SJSA1 (cell line): ENCODE measurements at places on chromosomes 6 and 20. TPM values are rescaled to one million over a fixed set of nuclear protein-coding genes. Genes with fewer than 3 reads are reported as not detected.
A peak's percentile ranks its signal among the peaks of the same experiment; 100 is the strongest.

GRCh38 chr20:46955601-46956556 is 61.2 kb downstream of the EYA2 start:
- no peak for DNase-seq

- no peak for DNase-seq
Observed at GRCh38 chr6:19925533-19925932, 88.4 kb downstream of the ID4 start.

DNA sequence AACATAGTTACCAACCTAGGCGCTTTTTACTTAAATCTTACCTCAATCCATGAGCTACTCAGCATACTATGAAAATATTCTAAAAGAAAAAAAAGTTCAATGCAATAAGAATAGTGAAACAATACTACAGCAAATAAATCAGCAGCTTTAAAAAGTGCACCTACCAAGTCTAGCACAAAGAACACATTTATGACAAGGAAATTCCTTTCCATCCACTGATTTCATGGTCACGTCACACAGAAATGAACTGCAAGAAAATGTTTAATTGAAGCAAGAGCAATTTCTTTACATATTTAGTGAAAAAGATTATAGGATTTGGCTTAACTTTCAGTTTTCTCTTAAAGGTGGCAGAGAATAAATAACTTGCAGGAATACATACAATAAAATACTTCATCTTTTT is 36.2 kb downstream of the IBTK start:
- DNase-seq, result no peak

The PTCRA gene
- total RNA-seq, result not detected in 2 replicates

- DNase-seq, result no peak
Observed at GRCh38 chr20:43917380-43917779, 2.7 kb downstream of the TOX2 start.

DNA sequence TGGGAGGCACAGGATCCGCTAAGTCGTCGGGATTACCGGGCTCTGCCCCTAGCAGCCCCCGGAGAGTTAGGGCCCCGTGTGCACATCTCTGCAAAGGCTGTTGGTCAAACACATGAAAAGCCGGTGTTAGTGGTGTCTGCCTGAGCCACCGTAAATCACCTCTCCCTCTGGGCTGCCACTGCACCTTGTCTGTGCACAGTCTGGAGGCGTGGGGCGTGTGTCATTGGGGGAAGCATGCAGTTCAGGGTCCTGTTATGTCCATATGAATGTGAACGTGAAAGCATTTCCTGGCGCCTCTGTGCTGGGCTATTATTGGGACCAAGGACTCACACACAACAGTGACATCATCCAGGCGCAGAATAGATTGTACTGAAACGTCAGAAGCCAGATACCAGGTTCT is 305.6 kb downstream of the NRN1 start:
- no peak for DNase-seq

DNA sequence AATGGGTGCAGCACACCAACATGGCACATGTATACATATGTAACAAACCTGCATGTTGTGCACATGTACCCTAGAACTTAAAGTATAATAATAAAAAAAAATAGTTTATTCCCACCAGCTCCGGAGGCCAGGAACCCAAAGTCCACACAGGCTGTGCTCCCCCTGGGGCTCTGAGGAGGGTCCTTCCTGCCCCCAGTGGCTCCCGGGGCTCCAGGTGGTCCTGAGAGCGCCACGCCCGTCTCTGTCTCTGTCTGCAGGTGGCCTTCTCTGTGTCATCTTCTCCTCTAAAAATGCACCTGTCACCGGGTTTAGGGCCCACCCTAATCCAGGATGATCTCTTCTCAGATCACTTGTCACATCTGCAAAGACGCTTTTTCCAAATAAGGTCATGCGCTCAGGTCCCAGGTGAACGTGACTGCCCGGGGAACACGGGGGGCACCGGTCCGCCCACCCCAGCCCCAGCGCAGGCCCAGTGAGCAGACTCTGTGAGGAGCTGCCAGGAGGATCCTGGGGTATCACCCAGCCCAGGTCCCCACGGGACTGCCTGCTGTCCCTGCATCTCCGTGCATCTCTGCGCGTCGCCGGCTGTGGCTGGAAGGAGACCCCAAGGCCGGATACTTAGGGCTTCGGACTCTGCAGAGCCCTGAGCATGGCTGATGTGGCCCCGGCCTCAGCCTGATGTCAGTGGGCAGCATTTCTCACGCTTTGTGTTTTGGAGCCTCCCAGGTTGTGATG is 11.8 kb downstream of the SLCO4A1 start:
- no peak for DNase-seq

GRCh38 chr6:105402939-105403935 is at the start of gene PREP:
PREP (minus strand) TSS chr6:105403082; CDS start chr6:105402891, 191 bp downstream.
- DNase-seq, result peak; percentile 81
